CD8-positive, alpha-beta T cell (primary cell): ENCODE measurements at places on chromosomes 1 and 21. TPM values are rescaled to one million over a fixed set of nuclear protein-coding genes. Genes with fewer than 3 reads are reported as not detected.

ZNF669 gene
- total RNA-seq: 15.5 TPM

PSRC1 gene
- total RNA-seq: not detected

ACTL8 gene
- total RNA-seq: not detected

GRCh38 chr21:33481314-33481943 is 1.7 kb upstream of the TMEM50B start:
- no peak for DNase-seq

- no peak for DNase-seq
Observed at GRCh38 chr1:243343970-243344937, 88.4 kb downstream of the SDCCAG8 start.

DNA sequence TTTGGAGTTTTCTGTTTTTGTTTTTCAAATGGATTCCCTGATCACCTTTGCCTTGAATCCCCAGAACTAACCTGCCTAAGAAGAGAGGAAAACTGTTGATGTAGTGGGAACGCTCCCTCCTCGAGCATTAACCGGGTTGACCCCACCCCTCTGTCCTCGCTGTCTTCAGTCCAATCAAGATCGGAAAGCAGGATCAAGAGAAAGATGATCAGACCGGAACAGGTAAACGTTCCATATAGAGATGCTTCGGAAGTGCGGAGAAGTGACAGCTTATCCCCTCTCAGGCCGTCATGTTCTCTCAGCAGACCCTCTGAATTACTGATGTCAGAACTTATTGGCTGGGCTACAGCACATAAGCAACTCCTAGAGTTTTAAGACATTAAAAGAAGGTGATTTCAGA is 800 bp upstream of the FAM163A start:
- DNase-seq: no peak

DNA sequence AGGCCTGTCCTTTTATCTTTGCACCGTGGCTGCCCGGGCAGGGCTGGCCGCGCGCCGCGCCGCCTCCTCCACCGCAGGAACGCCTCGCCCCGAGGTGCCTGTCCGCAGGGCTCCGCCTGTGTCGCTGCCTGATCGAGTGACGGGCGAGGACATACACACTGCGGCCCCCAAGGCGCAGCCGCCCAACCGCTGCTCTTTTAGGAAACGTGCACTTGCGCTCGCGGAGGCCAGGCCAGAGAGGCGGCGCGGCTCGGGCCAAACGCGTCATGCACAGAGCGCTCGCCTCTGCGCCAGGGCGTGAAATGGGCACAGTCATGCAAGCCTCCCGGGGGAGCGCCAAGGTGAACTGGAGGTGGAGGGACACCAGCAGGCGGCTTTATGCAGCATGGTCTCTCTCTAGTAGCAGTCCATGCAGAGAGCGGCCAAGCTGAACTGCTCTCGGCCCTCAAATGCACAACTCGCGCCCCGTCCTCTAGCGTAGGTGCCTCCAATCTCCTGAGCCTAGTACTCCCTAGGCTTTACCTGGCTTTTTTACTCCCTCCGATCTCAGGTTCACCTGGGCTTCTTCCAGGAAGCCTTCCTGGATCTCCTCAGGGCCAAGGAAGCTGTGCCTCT is 12.9 kb downstream of the TRABD2B start:
- no peak for DNase-seq

DNA sequence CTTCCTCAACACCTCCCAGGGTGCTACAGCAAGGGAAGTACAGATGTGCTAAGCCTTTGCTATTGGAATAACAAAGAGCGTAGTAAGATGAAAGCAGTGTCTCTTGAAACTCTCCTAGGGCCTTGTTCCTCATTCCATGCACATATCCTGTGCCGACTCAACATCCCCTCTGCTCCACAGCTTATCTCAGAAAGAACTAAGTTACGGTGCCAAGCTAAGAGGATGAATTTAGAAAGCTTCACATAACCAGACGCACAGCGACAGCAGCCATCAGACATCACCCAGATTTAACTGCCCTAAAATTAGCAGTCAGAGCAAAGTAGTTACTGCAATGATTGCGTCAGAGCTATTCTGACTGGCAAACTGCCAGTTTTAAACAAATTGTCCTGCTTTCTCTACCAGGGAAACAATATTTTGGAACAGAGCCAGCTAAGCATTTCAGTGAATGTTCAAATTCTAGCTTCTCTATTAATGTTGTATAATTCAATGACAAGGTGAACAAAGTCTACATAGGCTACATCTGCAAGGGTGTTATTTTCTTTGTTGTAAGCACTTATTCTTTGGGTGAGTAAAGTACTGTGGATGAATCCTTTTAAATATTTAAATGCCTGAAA is 9.5 kb downstream of the SIPA1L2 start:
- no peak for DNase-seq

- no peak for DNase-seq
Observed at GRCh38 chr1:26221094-26221493, 12.9 kb upstream of the CEP85 start.

DNA sequence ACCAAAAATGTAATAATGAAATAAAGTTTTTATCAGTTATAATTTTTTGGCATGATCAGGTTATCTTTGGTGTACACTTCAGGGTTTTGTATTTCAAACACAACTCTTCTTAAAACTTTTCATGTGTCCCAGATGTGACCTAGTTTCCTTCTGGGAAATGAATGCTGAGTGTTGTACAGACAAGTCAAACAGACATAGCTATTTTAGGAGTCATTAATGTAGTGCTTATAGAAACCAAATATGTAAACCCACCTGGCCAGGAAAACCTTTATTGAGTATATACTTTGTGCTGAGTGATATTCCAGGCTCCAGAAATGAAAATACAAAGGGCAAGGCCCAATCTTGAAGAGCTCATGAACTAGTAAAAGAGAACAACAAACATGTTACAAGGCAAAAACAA is 25.9 kb upstream of the HOOK1 start:
- DNase-seq: no peak

GRCh38 chr1:215631489-215631888 is 64.4 kb downstream of the KCTD3 start:
- DNase-seq: no peak

GRCh38 chr1:182765391-182765790 is 24.2 kb upstream of the NPL start:
- DNase-seq: no peak

DNA sequence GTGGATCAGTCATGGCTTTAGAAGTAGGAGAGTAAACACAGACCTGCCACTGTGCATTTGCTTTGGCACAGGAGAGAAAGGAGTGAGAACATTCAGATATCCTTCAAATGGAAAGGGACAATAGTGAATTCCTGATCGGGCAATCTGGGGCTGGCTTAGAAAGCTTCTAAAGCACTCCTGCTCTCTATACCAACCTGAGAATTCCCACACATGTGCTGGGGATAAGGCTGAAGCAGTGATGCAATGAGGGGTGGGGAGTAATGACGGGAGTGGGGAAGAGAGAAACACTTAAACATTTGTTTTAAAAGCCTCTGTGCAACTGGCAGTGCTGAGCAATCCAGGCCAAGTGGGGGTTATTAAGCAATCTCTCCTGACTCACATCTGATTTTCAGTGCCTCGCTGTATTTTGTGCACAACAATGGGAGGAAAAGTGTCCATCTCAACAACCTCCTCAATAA is 108.8 kb downstream of the KIAA0319L start:
- no peak for DNase-seq

DNA sequence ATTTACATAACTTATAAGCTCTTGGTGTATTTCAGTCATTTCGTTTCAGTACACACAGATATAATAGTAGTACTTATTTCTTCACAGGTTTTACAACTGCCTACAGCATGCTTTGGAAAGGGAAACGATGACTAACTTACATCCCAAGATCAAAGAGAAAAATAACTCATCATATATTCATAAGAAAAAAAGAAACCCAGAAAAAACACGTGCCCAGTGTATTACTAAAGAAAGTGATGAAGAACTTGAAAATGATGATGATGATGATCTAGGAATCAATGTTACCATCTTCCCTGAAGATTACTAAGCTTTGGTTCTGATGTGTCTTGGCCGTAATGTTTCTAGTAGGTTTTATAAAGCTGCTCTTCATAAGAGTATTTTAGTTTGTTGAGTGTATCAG is 30.9 kb downstream of the TYW3 start:
- no peak for DNase-seq

- DNase-seq: no peak
Observed at GRCh38 chr21:46317710-46318463, 5.8 kb downstream of the C21orf58 start.

- DNase-seq: no peak
Observed at GRCh38 chr1:230048322-230048721, 18.7 kb upstream of the GALNT2 start.
